NB4 (cell line): ENCODE measurements at places on chromosomes 2 and 18.

DNA sequence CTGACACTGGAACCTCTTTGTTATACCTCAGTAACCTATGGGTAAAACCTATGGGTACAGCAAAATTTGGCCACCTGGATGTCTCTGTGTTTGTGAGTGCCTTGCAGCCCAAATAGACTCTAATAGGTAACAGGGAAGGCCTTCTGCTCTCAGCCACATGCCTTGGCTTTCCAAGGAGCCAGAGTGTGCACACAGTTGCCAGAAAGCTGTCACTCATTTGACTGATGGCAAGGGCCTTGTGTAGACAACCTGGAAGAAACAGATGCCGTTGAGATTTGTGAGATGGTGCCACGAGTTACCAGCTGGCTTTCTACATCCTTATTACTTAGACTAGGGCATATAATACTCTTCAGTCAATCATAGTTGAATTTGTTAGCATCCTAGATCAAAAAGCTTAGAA lies 90.1 kb upstream of the RAB12 start:
- DNase-seq: no peak

- no peak for DNase-seq
Measured at GRCh38 chr2:48075631-48076030, 169.3 kb upstream of the FBXO11 start.

GRCh38 chr18:44500808-44501610 lies 179.7 kb upstream of the SETBP1 start:
- DNase-seq: no peak

GRCh38 chr2:72924353-72925240 lies 7.3 kb downstream of the EMX1 start:
- DNase-seq: peak; percentile 26

DNA sequence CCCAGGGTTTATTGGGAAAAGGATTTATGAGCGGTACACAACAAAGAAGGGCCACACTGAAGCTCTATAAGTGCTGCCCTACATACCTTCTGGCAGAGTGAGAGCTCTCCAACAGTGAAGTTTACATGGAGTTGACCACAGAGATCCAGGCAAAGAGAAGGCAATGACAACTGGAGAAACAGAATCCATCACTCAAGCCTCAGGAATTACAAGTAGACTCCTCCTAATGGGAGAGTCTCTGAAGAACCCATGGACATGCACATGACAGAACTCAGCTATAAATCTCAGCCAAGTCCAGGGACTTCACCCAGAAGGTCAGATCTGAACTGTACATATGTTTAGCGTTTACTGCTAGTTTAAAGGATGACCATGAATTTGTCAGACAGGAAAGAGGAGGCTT lies 164.7 kb downstream of the DNAH7 start:
- no peak for DNase-seq

GRCh38 chr2:43075054-43075593 lies 151.3 kb downstream of the ZFP36L2 start:
- no peak for DNase-seq

- DNase-seq: no peak
Measured at GRCh38 chr2:121038891-121039616, 245.9 kb downstream of the TFCP2L1 start.

DNA sequence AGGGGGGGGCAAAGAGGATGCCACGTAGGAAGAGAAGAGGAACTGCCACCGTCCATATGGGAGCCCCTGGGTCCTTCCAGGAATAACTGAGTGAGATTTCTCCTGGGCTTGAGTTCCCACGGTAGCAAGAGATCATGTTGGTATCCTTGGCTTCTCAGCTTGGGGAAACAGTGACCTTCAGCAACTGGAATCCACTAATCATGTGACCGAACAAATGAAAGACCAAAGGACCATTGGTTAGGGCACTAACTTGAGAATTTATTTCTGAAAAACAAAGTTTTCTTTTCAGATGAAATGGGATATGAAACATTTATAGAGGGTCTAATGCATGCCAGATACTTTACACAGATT lies 259.4 kb upstream of the ID2 start:
- no peak for DNase-seq

DNA sequence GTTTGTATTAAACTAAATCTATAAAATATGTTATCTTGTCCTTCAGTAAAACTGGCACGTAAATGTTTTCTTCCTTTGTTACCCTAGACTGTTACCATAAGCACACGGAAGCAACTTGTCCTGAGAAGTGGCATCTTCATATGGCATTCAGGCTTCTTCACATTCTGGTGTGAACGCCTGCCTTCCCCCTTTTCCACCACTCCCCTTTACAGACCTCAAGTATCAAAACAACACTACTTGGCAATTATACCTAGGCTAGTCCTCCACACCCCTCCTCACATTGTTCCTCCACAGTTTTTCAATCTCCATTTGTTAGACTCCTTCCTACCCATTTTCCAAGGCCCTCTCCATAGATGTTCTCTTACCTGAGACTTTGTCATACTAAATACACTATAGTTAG lies 2.9 kb downstream of the MEX3C start:
- DNase-seq: peak; percentile 16

DNA sequence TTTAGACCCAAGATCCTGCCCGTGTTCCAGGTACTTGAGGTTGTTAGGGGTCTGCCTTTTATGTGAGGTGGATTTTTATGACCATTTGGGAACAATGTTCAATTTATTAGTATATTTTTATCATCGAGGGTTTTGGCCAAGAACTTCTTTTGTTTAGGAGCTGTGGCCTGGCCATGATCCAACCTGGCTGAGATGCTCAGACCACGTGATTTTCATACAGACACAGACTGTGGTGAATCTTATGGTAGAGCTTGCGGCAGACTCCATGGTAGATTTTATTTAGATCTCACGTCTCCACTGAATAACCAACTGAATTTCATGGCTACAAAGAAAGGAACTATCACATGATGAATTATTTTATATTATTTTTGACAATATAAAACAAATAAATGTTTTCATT lies 405.5 kb upstream of the VWC2L start:
- DNase-seq: no peak

DNA sequence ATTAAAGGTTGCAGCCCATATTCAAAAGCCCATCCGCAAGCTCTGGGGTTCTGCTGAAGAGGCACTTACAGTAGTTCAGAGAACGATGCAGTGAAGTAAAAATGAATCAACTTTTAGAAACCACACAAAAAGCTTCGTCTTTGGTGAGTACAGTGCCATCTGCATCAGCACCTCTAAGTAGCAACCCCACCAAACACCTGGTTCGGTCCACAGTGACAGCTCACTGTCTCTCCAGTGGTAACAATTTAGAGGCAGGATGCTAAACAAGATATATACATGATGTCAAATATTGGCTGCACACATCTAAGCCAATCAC lies 275.4 kb upstream of the TCF4 start:
- no peak for DNase-seq

DNA sequence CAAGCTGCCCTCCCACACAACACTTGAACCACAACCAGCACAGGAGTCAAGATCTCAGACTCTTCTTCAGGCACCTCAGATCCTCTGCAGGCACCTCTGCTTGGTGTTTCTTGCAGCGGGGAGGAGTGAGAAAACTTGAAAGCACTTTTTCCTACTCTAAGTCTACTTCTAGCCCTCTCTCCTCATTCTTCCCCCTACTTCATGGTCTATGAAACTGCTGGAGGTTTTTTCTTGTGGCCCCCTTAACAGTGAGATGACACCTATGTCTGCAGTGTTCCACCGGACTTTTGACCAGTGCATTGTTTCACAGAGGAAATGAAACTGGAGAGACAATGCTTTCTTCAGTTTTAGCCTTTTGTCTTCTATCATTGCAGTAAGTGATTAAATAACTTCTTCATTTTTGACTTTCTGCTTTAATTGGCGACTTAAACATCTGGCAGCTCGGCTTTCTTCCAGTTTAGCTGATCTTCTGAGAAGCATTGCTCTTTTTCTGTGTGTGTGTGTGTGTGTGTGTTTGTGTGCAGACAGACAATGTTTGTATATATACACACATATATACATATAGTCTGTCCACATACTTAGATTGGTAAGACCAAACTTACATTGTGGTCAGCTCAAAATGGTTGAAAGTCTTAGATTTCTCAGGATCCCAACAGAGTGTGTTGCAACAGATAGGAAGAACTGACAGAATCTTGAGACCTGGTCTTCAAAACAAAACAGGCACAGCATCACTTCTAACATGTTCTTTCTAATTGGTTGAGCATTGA lies 1474.0 kb upstream of the TMEFF2 start:
- no peak for DNase-seq

DNA sequence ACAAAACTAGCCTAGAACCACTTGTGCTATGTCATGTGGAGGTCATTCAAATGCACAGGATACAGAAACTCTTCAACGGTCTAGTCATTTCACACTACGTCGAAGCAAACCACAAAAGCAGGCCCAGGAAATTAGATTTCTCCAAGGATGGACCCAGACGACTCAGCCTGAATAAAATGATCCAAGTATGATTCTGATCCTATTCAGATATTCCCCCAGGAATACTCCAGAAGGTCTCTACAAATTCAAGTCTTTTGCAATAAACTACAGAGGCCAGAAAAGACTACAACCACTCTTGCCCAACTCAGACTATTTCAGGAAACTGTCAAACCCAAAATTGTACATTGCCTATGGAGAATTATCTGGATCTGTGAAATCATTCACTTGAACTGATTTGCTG lies 422.5 kb downstream of the METTL4 start:
- DNase-seq: no peak

- DNase-seq: no peak
Measured at GRCh38 chr2:39504790-39505335, 67.8 kb upstream of the MAP4K3 start.

GRCh38 chr2:65129286-65129825 lies 550 bp downstream of the RAB1A start:
- DNase-seq: peak; percentile 58

DNA sequence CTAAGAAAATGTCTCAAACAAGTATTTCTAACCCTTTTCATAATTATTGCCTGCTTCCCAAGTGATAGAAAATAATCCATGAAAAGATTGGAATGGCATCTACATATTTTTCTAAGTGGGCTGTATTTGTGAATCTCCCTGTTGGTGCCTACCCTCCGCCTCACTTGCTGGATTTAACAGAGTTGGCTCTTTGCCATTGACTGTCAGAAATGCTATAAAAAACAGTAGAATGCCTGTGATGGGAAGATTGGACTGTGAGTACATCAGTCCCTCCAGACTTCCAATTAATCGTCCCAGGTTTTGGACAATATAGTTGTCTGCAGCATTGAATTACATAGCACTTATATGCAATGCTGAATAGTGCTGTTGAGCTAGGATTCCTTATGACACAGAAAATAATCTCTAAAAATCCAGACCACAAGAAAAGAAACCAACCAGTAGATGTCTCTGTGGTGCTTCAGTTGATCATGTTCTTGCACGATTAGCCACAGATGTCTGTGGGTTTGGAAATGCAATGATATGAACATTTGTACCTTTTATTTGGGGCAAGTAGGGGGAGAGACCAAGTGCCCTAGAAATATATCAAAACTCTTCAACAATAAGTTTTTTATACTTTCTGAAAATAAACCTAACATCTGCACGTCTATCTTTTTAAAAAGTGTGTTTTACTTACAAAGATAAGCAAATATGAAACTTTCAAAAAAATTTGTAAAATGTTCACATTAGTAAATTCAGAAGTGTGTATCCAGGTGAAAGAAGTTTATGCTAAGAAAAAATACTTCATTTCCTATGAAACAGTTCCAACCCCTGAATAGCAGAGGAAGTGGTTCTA lies 88.5 kb downstream of the DYNAP start:
- peak; percentile 75 for DNase-seq
